ENCODE measurements at places on chromosomes 1 and 21.
A peak's percentile ranks its signal among the peaks of the same experiment; 100 is the strongest.

- no peak for DNase-seq
Observed at GRCh38 chr1:93235261-93235660, 54.7 kb downstream of the CCDC18 start.

- no peak for DNase-seq
Observed at GRCh38 chr1:30049748-30050296, 673.6 kb downstream of the MATN1 start.

- no peak for DNase-seq
Observed at GRCh38 chr1:104574620-104575019, 824.9 kb downstream of the AMY1C start.

DNA sequence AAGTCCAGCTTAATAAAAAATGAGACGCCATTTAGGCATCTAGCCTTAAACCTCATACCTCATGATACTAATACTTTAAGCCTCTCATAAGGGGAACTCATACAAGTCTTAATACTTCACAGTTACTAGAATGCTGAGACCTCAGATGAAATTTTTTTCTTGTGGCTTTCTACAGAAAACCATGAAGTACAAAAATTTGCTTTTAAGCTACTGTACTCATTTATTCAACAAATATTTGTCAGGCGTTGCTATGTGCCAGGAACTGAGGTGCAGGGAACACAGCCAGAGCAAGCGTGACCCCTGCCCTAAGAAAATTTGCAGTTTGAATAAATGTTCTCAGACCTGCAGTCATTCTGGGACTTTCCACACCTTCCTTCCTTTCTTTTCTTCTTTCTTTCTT lies 150.6 kb downstream of the MRPL39 start:
- peak; percentile 85 for DNase-seq

All from astrocyte of the cerebellum (primary cell).